ENCODE measurements at places on chromosomes 5 and 9.

GRCh38 chr5:29822521-29822920 lies 1371.0 kb upstream of the CDH6 start:
- no peak for DNase-seq

GRCh38 chr9:81976351-81976750 lies 12.2 kb upstream of the SPATA31D1 start:
- DNase-seq, result no peak

GRCh38 chr5:40853632-40854192 lies 12.5 kb downstream of the CARD6 start:
- no peak for DNase-seq

- DNase-seq, result no peak
Observed at GRCh38 chr9:134913041-134913712, 4.5 kb downstream of the FCN1 start.

- no peak for DNase-seq
Observed at GRCh38 chr5:39137819-39138451, 63.7 kb upstream of the RICTOR start.

GRCh38 chr5:180294411-180294810 lies 2.5 kb upstream of the MAPK9 start:
- no peak for DNase-seq

DNA sequence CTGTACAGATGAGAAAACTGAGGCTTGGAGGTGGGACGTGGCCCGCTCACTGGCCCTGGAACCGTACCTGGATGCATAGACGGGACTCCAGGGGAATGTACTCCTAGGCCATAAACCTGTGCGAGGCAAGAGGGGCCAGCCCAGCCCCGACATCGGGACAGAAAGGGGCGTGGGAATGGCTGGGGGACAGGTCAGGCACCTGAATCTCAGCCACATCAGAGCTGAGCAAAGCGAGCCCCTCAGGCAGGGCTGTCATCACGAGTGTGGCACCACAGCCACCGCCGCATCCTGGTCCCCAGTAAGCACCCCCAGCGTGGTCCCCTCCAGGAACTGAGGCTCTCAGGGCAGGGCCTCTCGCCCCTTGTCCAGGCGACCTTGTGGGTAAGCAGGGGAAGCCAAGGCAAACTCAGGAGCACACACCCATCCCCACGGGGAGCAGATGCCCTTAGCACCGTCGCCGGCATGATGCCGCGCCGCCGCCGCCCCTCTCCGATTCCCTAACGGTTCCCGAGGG lies 16.5 kb downstream of the NACC2 start:
- no peak for DNase-seq

DNA sequence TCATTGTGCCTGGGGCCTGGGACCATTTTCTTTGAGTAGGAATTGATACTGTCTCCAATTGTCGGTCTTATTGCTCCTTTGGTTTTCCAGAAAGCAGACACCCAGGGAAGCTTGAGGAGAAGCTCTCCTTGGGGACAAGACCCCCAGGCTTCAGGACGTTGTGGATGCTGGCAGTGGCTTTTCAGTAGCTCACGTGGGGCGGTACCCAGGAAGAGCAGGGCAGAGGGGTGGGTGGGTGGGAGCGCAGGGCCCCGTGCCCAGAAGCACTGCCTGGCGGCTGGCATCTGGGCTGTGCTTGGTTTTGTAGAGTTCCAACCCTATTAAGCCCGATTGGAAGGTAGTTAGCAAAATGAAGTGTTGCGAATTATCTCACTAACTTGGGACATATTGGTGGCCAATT lies 374.2 kb upstream of the IRX1 start:
- no peak for DNase-seq

DNA sequence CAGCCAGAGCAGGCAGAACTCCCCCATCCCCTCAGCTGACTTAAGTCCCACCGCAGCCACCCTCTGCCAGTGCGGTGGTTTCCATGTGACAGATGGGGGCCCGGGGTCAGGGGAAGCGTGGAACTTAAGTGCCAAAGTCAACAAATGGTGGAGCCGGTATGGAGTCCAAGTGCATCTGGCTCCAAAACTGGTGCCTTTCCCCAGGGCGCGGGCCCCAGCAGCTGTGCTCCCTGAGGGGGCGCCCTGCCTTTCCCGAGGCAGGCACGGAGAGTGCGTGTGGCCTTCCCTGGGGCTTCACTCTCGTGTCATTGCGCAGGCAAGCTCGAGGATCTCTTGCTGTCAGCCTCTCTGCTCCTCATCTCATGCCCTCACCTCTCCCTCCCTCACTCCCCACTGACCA lies 33.8 kb downstream of the SLC46A2 start:
- no peak for DNase-seq

GRCh38 chr9:18922161-18922885 lies 110.7 kb downstream of the SAXO1 start:
- DNase-seq, result no peak

All from AG09319 (cell line).